ENCODE measurements at places on chromosomes 7 and 10.

DNA sequence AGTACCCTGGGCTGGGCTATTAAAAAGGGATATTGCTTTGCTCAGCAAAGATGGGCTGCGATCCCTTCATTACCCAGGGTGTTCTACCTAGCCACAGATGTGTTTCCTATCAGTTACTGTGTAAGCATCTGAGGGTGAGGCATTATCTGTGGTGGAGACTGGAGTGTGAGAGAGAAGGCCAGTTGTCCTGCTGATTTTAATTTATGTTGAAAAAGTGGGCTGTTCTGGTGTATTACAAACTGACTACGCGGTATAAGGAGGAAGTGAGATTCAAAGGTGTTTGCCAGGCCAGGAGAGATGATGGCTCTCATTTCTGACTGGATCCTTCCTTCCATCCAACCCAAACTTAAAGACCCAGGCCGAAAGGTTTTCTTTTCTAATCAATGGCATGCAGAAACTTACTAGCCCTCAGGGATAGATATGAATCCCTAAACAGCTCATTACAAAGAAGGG, 7.6 kb downstream of the TCF7L2 start:
- DNase-seq = no peak

DNA sequence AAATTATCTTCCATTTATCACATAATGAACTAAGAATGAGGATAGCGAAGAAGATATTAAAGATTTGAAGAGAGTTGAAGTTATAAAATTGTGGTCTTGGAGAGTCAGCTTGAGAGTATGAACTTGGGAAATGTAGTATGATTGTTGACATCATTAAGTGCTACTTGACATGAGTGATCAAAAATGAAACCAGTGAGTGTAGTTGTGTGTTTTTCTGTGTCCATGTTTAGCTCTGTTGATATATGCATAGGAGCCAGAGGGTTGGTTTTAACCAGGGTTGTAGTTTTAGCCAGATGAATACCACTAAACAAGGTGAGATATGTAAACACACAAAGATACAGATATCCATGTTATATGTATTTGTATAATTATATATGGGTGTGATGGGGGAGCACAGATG, 6.2 kb downstream of the TMEM106B start:
- no peak for DNase-seq

- DNase-seq = no peak
Measured at GRCh38 chr7:144525956-144526355, 122.5 kb upstream of the NOBOX start.

DNA sequence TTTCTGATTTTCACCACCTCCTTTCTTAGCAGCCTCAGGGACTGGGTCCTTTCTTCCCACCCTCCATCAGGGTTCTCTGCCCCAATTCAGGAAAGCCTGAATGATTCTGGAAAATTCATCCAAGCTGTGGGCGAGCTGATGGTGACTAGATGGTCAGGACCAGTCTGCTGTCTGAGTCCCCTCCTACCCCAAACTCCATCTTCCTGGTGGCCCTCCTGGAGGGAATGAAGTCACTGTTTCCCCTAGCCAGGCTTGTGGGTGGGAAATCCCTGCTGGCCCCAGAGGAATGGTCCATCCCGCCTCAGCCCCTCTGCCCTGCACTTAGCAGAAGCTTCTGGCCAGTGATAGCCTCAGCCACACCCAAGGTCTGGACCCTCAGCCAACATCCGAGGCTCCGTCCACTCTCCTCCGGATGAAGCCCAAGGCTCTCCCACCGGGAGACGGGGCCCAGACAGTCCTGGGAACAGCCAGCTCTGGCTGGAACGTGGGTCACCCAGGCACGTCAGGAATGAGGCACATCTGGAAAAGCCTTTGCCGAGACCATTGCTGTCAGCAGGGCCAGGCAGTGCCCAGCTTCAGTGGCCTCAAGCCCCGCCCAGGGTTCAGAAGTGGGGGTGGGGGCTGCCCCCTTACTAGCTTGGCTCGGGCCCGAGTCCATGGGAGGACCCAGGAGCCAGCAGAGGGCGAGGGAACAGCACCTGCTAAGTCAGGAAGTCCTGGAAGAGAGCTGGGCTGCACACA, 4.0 kb upstream of the AQP1 start:
- no peak for DNase-seq
